ENCODE measurements at places on chromosomes 6 and 20. TPM values are rescaled to one million over a fixed set of nuclear protein-coding genes. Genes with fewer than 3 reads are reported as not detected.

The GRIK2 gene
- 0.52 TPM for total RNA-seq

- DNase-seq = peak; percentile 9
These were observed 512.1 kb downstream of the QKI start for GRCh38 chr6:163926642-163927041.

GRCh38 chr6:45923831-45924391 is 91.7 kb downstream of the CLIC5 start:
- DNase-seq = no peak

DNA sequence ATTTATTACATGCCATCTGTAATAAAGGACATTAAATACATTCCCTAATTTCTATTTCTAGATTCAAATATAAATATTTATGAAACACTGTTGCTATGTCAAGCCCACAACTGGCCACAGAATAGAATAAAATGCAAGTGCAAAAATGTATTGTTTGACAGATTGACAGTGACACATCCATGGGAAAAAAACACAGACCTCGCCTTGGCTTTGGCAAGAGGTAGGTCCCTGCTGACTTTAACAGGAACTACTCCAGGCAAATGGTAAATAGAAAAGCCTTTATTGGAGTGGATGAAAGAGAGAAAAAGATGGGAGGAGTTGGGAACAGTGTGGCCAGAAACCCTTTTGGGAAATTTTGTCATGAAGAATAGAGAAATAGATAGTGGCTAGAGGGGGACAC is 622.9 kb downstream of the UTRN start:
- no peak for DNase-seq

DNA sequence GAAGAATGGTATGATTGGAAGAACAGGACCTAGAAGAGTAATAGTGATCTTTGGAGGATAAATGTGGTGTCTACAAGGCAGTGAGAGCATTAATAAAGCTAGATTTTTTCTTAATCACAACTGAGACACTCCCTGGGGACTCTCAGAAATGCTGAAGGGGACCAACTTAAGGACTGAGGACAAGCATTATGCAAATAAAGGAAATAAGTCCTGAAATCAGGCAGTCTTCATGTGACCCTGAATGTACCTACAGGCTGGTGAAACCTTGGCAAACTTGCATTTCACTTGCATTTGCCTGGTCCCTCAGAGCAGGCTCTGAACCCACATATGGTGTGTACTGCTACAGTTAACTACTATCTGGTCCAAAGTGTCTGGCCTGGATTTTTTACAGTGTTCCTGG is 19.3 kb upstream of the TTK start:
- DNase-seq = no peak

GRCh38 chr6:132405143-132405915 is 4.1 kb upstream of the MOXD1 start:
- DNase-seq = no peak

The FOXA2 gene
- 63.3 TPM for total RNA-seq

- DNase-seq = no peak
These were observed 68.2 kb upstream of the STXBP5 start for GRCh38 chr6:147136057-147136456.

DNA sequence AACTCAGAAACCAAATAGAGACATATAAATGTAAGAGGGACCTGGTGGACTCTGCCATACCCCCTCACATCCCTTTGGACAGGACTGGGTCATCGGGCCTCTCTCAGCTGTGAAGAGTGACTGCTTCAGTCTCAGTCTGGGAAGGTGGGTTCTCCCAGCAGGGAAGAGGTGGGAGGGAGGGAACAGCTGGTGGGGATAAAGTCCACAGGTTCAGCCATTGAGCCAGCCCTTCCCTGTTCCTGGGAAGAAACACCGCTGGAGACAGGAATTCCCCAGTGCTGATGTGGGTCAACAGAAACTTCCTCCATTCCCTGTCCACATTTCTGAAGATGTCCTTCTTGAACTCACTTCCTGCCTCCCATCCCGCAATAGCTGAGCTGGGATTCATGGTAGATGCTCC is 209.2 kb upstream of the PMEPA1 start:
- no peak for DNase-seq

The CDC5L gene
- total RNA-seq = 11.2 TPM

All from body of pancreas (tissue), 4 donors.